ENCODE measurements at places on chromosomes 3 and 15.

GRCh38 chr3:151425627-151426340 lies 35.1 kb downstream of the IGSF10 start:
- DNase-seq, result no peak

GRCh38 chr3:117871934-117872333 lies 1162.4 kb downstream of the TUSC7 start:
- no peak for DNase-seq

DNA sequence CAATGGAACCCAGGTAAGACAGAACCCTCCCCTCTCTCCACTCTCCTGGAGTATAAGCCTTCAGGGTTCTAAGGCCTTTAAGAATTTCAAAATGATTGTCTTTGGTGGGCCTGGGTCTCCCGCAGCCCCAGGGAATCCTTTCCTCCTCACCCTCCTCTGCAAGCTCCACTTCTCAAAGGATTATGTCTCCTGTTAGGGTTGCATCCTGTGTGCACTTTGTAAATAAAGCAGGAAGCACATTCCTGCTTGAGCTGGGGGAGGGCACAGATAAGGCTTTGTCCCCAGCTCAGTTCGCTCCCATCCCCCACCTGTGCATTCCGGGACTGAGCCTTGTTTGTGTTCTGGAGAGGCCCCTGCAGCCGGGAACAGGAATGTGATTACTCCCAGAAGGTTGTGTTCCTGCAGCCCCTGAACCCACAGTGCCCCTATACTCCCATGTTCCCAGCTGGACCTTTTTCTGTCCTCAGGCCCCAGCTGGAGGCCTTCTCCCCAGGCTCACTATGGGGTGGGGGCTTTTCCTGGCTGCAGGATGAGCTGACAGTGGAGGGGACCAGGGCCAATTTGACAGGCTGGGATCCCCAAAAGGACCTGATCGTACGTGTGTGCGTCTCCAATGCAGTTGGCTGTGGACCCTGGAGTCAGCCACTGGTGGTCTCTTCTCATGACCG lies 9.5 kb downstream of the TYRO3 start:
- DNase-seq, result peak; percentile 89

- no peak for DNase-seq
Observed at GRCh38 chr3:25372167-25372566, 55.9 kb upstream of the RARB start.

- DNase-seq, result no peak
Observed at GRCh38 chr3:89289574-89290190, 182.3 kb downstream of the EPHA3 start.

GRCh38 chr15:48634893-48635292 lies 10.6 kb downstream of the FBN1 start:
- DNase-seq, result no peak

DNA sequence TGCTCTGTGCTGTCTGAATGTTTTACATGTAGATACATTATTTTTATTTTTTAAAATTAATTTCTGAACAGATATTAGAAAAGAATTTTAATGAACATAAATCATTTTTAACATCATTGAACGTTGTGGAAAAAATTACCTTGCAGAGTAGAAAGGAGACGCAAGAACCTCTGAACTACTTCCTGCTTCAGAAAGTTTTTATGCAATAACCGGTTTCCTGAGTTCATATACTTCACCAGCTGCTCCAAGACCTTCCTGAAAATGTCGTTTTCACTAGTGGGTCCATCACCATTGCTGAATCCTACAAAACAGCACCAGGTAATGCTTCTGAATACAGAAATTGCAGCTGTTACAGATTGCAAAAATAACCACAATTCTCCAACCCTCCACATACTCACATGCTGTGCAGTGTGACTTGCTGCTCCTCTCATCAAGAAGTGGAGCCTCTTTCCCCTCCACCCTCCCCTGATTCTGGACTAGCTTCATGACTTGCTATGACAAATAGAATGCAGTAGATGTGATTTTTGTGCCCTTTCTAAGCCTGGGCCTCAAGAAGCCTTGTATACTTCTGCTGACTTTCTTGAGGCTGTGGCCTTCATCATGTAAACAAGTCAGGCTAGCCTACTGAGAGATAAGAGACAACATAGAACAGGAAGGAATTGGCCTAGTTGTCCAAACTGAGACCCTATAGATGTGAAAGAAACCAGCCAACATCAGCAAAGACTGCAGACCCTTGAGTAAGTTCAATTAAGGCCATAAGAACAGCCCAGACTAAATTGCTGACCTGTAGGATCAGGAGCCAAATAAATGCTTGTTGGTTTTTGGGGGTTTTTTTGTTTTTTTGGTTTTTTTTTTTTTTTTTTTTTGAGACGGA lies 80.4 kb downstream of the TRANK1 start:
- no peak for DNase-seq

Measured in fibroblast of pulmonary artery (primary cell).